ENCODE measurements at places on chromosomes 7 and 10.

GRCh38 chr7:12549106-12549505, 21.4 kb upstream of the SCIN start:
- DNase-seq = peak; percentile 43

DNA sequence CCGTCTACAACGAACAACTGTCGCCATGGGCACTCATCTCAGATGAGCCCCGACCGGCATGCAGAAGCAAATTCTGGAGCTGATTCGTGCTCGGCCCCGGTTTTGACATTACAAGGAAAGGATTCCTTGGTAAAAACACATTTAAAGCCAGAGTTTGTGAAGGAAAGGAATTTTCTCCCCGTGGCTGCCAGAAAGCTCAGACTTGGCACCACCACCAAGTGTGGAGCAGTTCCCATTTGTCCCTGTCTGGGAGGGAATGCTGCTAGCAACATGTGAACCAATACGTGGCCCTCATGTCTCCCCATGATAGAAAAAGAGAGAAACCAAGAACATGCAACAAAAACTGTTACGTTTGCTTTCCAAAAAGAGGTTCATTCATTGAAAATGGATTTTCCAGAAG, 55.2 kb upstream of the DDC start:
- DNase-seq = no peak

GRCh38 chr10:31650010-31650409, 278.6 kb downstream of the ARHGAP12 start:
- DNase-seq = no peak

DNA sequence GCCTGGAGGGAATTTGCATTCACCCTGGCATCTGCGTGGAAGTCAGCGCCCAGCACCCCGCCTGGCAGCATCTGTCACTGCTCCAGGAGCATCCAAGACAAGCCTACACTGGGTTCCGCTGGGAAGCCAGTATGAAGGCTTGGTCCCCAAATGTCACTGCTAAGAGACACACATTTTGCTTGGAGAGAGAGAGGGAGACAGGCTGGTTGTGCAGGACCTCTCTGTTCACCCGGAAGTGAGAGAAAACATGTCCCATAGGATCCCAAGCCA, 119.5 kb downstream of the SEC23IP start:
- DNase-seq = no peak

GRCh38 chr7:44760034-44760580, 11.5 kb downstream of the ZMIZ2 start:
- no peak for DNase-seq

GRCh38 chr7:5701085-5701914, 80.2 kb downstream of the RNF216 start:
- peak; percentile 38 for DNase-seq

DNA sequence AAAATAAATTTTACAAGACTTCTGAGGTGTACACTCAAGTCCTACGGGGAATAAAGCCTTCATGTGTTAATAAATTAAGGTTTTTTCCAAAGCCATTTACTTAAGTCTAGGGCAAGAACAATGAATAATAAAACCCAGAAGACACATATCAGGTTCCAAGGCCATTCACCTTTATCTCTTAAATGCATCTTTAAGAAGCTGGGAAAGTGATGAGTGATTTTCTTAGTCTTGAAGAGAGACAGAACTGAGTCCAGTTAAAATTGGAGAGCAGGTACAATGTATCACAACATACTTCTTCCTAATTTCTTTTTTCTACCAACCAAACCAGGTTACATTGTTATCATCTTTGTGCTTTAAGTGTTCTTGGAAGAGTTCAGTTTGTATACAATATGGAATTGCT, 189.5 kb downstream of the RAPGEF5 start:
- no peak for DNase-seq

DNA sequence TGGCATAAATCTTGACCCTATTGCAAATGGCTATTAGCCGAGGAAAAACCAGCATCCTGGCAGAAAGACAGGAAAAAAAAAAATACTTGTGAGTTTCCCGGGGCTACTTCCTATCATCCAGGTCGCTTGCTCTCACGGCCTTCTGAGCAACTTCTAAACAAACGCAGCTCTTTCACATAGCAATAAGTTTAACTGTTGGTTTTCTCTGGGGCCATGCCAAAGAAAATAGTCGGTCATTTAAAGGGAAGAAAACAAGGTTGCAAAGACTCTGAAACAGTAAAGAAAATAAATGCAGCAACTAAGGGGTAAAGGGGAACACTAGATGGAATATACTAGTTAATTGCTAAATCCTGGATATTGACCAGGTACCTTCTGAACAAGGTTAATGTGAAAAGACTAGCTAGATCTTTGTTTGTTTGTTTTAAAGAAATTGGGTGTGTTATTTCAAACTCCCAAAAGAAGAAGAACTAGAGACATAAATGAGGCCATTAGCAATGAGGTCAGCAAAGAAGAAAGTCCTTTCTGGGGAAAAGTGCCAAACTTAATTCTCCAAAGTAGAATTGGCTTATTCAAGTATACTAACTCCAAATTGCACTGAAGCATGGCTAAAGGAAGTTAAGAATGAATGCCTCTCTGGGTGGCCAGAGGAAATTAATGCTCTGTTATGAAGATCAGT, 54.2 kb downstream of the SLC39A12 start:
- no peak for DNase-seq

DNA sequence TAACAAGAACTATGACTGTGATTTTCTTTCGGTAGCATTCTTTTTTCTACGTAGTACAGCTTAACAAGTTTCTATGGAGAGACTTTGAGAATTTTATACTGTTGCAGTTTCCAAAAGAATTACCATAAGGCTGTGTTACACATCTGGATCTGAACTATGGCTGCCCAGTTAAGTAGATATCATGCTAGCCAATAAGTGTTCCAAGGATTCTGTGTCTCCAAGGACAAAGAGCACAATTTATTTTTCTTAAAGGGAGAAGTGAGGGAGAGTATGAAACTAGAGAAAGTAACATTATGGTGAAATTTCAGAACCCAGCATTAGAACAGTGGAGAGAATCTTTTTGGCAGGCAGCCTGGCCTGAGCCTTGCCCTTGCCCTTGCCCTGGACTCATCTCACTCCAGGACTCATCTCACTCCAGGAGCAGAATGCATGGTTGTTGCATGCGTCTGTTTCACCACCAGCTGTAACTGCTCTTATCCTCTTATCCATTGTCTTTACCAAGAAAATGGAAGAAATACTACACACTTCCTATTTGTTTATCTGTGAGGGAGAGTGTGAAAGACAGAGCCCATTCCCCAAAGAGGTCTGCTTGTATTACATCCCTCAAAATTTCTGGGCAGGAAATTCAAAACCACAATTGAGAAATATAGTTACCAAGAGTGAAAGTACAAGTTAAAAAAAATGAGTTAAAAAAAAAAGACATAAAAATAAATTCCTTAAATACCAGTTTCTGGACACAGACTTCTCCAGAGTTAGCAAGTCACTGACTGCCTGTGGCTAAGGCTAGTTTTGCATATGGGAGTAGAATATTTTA, 1067.5 kb downstream of the NRG3 start:
- DNase-seq = peak; percentile 1

DNA sequence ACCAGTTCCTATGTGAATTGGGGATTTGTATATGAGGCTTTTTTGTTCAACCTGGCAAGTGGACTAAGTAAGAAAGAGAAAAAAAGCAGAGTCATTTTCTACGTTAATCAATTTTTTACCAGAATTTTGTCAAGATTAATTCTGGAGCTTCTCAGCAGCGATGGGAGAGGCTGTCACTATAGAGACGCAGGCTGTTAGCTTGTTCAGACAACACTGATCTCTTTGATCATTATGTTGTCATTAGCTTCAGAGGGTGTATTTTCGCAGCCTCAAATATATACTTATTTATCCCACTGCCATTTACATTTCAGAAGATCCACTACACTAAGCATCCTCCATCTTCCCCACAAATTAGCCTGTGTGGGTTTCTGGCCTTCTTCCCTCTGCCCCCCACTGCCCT, 196.7 kb upstream of the PFKP start:
- no peak for DNase-seq

DNA sequence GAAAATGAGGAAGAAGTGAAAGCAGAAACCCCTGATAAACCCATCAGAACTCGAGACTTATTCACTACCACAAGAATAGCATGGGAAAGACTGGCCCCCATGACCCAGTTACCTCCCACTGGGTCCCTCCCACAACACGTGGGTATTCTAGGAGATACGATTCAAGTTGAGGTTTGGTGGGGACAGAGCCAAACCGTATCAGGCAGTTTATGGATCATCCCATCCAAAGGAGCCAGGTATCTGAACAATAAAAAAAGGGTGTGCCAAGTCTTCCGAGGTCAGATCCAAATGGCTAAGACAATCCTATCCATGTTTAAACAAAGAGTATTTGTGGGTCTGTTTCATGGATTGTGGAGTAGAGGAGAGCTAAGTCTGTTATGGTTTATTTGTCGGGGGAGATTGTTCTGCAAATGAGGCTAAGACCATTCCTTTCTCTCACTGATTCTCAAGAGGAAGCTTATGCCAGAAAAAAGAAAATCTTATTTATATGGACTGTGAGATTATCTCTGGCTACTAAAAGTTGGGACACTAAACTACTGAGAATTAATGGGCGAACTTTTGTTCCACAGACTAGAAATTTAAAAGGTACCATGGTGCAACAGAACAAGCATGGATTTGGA, 203.7 kb downstream of the IPMK start:
- no peak for DNase-seq

- no peak for DNase-seq
Measured at GRCh38 chr7:7554649-7555575, 11.8 kb upstream of the MIOS start.

DNA sequence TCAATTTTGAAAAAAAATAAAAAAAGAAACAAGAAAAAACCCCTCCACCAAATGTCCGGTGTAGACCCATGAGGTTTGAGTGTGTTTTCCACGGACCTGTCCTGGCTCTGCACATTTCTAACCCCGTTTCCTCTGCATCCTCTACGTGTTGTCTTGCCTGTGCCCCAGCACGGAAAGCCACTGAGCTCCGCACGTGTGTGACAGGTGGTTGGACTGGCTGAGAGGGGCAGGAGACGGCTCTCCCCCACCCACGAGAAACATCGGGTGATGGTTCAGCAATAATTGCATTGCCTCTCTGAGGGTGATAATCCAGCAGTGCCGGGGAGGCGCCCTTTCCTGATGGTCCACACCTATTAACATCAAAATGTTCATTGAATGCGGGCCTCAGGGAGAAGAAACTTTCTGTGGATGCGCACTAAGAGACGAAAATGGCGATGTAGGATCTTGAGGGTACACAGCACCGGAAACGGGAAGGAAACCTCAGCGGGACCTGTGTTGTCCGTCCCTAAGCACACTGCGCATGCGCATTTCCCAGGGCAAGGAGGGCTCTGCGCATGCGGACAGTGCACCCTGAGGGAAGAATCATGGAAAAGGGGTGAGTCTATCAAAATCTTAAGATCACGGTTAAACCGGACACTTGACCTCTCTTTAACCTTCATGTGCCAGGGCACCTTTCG, 470.1 kb upstream of the ADARB2 start:
- DNase-seq = no peak

Data from suppressor macrophage (primary cell).